NCI-H226 (cell line): ENCODE measurements at places on chromosomes 13 and 19.
A peak's percentile ranks its signal among the peaks of the same experiment; 100 is the strongest.

DNA sequence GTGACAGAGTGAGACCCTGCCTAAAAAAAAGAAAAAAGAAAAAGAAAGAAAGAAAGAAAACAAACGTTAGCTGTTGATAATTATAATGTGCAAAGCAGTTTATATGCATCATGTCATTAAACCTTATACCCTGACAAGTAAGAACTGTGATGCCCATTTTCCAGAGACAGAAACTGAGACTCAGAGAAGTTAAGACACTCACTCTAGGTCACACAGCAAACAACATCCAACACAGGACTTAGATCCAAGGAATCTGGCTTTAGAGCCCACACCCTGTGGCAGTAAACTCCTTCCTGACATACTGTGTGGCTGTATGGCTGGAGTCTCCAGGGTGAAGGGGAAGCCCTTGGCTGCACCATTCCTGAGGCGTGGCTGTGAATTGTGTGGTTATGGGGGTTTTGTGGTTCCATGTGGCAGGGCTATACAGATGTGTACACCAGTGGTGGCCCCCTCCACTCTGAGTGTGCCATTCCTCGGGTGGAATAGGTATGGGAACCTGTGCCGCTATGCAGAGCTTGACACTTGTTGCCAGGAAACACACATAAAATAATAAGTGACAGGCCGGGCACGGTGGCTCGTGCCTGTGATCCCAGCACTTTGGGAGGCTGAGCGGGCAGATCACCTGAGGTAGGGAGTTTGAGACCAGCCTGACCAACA, 15.6 kb downstream of the AXL start:
- DNase-seq: no peak

DNA sequence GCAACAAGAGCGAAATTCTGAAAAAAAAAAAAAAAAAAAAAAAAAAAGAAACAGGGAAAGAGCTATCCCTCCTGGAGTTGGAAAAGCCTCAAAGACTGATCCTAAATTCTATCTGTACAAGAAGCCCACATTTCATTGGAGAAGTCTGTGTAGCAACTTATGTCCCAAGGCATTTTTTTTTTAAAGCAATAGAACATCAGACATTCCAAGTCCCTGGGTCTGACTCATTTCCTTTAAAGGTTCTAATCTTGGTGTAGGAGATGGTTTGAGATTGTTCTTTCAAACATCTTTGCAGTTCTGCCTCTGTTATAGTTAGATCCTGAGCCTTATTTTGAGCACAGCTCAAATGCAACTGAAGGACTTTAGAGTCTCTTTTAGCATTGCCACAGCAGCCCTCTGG, 706.5 kb upstream of the MIR17HG start:
- peak; percentile 63 for DNase-seq

DNA sequence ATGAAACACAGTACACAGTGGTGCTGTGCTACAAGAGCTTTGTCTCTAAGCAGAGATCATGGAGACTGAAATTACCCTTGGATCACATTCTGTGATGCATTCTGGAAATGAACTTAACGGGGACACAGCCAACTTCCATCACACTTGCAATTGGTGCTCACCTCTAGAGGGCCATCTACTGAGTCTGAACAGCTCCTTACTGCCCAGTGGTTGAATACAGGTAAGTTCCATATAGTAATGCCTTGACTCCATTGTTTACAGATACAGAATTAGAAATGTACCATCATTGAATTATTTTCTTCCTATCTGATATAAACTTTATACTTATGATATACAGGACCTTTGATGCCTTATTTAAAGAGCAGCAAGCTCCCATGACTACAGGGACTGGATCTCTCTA, 686.4 kb downstream of the PCDH9 start:
- DNase-seq: no peak

DNA sequence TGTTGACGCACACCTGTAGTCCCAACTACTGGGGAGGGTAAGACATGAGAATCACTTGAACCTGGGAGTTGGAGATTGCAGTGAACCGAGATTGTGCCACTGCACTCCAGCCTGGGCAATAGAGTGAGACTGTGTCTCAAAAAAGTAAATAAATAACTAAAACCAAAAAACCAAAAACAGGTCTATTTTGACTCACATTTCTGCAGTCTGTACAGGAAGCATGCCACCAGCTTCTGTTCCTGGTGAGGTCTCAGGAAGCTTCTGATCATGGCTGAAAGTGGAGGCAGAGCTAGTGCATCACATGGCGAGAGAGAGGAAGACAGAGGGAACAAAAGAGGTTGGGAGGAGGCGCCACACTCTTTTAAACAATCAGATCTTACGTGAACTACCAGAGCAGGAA, 142.5 kb downstream of the ITGBL1 start:
- DNase-seq: no peak

- DNase-seq: no peak
Measured at GRCh38 chr19:18408053-18408476, 10.6 kb upstream of the LRRC25 start.

- DNase-seq: no peak
Measured at GRCh38 chr13:98214707-98215106, 37.6 kb upstream of the RNF113B start.
